ENCODE measurements at places on chromosomes 5 and 9.

DNA sequence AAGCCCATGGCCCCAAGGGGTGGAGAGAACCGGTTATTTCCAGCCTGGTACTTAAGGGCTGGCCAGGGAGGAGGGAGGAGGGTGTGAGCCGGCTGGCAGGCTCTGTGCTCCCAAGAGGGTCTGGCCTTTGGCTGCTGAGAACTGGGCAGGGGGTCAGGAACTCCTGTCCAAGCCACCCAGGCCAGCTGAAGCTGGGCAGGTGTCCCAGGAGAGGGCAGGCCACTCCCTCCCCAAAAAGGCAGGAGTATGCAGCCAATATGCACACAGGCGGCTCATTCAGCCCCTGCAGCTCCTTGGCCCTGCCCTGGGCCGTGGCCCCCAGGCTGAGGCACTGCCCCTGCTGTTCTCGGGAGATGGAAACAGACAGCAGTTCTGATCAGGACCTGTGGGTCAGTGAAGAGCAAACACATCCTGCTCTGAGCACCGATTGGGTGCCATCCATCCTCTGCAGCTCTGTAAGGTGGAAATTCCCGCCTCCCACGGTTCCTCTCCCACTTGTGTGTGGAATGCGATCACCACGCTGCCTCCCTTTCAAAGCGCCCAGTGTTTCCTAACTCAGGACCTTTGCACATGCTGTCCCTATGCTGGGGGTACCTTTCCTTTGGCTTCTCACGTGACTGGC is 17.1 kb upstream of the KIF12 start:
- DNase-seq, result no peak

GRCh38 chr5:99010294-99010693 is 81.5 kb upstream of the CHD1 start:
- DNase-seq, result no peak

GRCh38 chr5:39121315-39121714 is 47.1 kb upstream of the RICTOR start:
- DNase-seq, result no peak

DNA sequence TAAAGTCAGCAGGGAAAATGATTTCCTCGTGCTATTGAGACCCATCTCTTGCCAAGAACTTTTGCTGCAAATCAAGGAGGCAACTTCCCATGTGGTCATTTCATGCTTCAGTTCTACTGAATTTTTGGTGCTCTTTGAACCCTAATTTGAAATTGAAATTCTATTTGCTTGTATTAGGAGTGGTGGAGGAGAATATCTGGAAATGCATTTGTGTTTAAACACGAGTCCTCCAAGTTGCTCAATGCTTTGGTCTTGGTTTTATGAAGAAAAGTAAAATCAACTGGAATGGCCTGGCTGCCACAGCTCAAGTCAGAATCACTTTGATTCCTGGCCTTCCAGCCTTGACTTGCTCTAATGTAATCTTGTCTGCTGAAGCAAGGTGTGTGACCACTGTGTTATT is 613.2 kb downstream of the TLE1 start:
- no peak for DNase-seq

- DNase-seq, result no peak
Measured at GRCh38 chr5:132471944-132472343, 18.6 kb downstream of the IRF1 start.

- DNase-seq, result no peak
Measured at GRCh38 chr5:138212828-138213160, 329 bp downstream of the CDC23 start.

GRCh38 chr5:113487416-113487780 is 855 bp downstream of the MCC start:
- peak; percentile 16 for DNase-seq

DNA sequence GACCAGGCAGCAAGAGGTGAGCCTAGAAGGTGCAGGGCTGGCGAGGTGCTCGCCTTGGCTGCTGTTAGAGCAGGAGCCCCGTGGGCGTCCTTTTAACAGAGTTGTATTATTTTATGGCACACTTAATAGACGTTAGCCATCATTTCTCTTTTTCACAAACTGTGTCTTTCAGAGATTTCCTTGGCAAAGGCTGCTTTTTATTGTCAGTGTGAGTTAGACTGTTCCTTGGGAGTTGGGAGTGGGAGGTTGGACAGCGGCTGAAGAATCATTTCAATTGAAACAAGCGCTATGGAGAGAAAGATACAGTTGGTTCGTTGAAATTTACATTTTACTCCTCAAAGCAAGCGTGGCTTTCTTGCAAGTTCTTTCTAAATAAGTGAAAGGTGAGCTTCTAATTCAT is 133.2 kb downstream of the TRIO start:
- DNase-seq, result no peak

GRCh38 chr5:155290937-155291336 is 277.4 kb downstream of the KIF4B start:
- DNase-seq, result no peak

DNA sequence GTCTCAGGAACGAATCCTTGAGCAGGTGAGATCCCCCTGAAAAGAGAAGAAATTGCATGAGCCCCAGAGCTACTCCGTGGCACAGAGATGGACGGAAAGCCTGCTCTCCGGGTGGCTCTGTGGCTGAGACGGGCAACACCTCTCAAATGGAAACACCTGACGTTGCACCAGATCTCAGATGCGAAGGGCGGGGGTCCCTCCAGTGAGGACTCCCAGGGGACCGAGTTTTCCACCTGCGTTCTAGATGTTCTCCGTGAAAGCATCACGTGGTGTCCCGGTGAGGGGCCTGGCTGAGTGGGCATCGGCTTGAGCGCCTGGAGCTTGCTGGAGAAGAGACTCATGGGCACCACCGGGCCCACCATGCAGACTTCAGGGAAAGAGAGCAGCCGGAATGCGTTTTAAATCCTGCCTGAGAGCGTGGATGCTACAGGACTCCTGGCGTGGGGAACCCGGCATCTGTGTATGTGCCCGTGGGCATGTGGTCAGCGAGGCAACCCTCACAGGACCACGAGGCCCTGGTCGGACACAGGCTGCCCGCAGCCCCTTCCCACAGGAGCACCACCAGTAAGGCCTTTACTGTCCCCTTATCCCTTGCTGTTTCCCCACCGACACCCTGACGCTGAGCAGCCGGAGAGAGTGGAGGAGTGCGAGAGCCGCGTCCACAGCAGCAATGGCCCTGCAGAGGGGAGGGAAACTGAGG is 378.4 kb upstream of the IRX4 start:
- DNase-seq, result no peak

DNA sequence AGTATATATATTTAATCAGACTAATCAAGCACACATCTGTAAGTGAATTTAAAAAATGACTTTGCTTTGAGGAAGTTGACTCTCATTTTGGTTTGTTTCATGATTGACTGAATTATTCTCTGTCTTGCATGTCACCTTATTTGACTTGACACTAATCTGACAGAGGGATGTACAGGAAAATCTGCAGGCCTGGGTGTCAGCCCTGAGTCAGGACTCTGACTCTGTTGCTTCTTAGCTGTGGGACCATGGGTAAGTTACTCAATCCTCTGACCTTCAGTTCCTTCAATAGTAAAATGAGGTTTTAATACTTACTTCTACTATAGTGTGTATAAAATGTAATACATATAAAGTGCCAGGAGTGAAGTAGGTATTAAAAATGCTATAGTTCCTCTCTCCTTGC is 415.9 kb downstream of the ARHGEF28 start:
- DNase-seq, result no peak

DNA sequence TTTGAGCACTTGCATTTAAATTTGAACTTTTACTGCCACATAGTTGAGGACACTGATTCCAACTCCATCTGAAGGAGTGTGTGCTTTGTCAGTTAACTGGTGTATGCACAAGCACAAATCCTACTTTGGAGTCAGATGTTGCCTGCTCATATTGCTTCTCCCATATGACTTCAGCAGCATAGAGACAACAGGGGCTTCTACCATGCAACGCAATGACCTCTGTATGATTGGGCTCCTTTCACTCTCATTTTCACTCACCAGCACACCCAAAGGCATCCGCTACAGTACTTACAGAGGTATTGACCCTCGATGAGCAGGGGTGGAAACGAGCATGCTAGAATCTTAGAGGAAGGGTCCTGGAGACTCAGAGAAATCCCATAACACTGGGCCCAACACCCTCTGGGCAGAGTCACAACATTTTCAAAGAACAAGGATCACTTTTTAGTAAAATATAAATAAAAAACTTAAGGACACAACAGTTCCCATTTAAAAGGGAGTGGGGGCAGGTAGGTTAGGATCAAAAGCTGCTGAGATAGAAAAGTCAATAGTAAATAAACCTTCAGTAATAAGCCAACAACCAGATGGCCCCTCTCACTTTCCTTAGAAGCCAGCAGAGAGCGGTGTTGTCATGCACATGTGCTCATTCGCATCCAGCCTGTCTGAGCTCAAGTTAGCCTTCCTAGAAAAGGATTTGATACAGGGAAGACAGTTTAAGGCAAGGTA is 203.8 kb downstream of the SNCAIP start:
- peak; percentile 36 for DNase-seq

DNA sequence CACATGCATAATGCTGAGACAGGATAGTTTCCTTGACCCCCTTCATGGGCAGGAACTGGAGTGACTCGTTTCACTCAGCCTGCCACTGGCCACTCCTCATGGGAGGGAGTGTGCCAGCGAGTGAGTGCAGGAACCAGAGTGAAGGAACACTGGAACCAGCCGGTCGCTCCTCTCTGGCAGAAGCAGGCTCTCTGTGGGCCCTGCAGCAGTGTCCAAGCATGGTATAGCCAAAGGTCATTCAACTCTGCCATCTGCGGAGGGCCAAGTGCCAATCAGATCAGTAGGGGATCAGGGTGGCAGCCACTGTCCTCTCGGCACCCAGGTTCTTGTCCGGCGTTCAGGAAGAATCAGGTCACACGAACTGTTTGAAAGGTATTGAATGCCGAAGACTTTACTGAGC is 169.3 kb upstream of the PPP1R2B start:
- no peak for DNase-seq

DNA sequence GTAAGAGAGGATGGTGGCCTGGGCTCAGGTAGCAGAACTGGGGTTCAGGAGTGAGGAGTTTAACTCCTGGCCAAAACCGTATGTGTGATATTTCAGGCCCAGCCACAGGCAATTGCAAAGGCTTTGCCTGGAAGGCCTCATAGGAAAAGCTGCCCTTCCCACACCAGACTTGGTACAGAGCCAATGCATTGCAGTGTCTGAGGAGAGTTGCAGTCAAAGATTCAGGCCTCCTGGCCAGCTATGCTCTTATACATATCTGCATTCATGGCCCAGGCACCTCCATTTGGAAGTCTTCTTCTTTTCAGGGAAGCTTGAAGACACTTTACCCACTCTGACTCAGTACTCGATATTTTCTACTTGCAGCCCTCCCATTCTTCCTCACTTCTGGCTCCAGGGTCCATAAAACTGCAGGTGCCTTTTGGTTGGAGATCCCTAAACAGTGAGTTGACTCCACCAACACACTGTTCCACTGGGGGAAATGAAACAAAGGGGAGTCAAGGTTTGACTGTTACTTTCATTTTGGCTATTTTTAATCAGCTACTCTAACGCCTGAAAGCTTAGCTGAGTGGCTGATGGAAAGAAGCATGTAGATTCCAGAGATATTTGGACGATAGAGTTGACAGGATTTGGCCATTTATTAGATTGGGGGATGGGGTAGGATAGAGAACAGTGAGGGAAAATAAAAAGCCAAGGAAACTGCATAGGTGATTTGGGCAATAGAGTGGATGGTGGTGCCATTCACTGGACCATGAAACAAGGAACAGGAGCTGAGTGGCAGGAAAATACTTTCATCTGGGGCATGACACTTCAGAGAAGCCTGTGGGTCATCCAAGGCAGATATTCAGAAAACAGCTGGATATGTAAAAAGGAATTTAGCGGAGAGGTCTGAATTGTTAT is 30.6 kb upstream of the IL33 start:
- DNase-seq, result no peak

DNA sequence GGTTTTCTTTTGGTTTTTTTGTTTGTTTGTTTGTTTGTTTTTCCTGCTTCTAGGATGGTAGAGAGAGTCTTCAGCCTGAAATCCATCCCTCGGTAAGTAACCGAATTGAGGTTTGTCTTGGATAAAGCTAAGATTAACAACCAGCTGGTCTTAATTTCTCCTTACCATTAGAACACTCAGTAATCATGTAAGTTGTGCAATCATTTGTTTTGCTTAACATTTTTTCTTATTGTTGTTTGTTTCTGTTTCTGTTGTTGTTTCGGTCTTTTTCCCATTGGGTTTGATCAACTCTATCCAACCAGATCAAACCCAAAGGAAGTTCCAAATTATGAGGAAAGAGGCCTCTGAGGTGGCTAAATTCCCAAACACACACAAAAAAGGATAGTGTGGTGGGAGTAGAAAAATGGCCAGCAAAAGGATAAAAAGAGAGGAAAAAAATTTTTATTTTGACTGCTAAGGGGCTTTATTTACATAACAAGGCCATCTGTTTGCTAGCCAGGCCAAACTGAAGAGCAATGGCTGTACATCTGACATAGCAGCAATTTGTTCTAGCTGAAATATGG is 49.6 kb upstream of the ANKRD31 start:
- no peak for DNase-seq

DNA sequence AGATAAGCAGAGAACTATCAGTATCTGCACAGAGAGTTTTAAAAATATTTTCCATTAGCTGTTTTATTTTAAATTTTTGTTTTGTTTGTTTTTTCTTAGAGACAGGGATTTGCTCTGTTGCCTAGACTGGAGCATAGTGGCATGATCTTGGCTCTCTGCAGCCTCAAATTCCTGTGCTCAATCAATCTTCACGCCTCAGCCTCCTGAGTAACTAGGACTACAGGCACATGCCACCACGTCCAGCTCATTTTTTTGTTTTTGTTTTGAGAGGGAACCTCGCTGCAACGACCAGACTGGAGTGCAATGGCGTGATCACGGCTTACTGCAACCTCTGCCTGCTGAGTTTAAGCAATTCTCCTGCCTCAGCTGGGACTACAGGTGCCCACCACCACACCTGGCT is 138.2 kb upstream of the LPAR1 start:
- no peak for DNase-seq

DNA sequence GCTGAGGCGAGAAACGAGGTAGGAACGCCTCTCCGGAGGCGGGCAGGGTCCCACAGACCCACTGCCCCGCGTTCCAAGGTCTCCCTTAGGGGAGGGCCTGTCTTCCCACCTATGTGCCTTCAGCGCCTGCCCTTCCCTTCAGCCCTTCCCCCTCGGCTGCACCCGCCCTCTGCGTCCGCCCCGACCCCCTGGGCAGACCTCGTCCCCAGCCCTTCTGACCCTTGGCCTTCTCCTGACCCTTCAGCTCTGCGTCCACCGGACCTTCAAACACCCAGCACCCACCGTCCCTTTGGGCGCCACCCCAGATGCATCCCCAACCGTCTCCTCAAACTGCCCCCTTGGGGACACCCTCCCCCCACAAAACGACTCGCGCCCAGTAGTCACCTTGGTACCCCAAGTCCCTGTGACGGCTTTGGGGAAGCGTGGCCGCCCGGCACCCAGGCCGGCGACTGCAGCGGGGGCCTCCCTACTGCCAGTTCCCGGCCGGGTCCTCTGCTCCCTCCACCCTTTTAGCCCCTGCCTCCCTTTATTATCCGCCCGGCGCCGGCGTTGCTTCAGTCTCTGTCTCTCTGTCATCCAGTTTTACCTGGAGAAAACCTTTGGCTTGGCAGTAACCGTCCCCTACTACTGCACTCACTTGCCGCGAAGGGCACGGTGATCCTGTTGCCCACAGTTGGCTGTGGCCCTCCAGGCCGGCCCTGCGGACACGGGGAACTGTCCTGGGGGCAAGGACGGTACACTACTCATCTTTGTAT is 421 bp downstream of the RUSC2 start:
- DNase-seq, result peak; percentile 16

Measured in neural crest cell (in vitro differentiated cells).